ENCODE measurements at places on chromosomes 7 and 10.
A peak's percentile ranks its signal among the peaks of the same experiment; 100 is the strongest.

DNA sequence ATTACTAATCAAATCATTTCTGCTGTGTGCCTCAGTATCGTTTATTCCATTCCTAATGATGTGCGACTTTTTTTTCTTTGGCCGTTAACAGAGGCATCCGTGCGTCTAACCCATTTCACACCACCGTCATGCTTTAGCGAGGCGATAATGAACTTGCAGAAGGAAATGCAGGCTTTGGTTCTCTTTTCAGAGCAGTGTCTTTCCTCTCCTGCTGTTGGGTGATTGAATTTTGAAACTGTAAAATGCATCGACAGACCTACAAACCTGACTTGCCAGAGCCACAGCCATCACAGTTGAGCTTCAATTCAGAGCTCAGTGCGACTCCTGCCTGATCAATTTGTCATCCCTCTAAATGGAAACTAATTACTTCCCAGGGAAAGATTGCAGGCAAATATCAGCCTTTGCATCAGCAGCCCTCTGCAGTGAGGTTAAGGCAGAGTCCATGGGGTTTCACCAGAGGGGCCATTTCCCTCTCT, 486.0 kb upstream of the GALNT17 start:
- DNase-seq: no peak

GRCh38 chr7:12661581-12661980, 25.9 kb upstream of the ARL4A start:
- DNase-seq: no peak

- no peak for DNase-seq
These were observed 352.8 kb upstream of the PODXL start for GRCh38 chr7:131909151-131909768.

DNA sequence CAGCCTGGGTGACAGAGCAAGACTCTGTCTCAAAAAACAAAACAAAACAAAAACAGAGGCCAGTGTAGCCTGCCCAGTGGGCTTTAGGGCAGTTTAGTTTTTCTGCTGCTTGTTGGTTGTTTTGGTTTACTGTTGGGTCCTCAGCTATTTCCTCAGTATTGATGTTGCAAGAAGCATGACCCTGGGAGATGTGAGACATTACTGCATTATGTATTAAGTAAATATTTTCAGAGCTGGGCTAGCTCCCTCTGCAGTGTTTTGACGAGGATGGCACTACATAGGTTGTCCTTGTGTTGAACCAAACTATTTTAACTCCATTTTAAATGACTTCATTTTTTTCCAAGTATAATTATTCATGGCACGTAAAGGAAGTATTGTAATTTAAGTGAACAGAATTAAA, 4.8 kb downstream of the AKAP9 start:
- DNase-seq: no peak

DNA sequence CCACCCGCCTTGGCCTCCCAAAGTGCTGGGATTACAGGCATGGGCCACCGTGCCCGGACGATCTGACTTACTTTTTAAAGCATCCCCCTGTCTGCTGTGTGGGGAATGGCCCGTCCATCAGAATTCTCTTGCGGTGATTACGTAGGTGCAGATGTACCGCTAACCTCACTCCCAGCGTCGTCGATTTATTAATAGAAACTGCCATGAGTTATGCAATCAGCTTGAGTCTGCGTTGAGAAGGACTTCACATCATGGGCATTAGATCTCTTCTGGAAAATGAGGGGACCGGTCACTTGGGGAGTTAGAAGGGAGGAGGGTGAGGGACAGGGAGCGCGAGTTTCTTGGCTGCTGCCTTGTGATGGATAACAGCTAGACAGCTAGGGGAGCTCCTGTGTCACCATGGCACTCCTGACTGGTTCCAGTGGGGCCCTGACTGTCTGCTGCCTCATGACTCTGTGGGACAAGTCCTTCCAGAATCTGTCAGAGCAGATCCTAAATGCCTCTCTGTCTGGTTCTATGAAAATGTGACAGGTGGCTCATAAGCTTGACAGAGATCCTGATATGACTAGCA, 35.2 kb downstream of the POR start:
- no peak for DNase-seq

DNA sequence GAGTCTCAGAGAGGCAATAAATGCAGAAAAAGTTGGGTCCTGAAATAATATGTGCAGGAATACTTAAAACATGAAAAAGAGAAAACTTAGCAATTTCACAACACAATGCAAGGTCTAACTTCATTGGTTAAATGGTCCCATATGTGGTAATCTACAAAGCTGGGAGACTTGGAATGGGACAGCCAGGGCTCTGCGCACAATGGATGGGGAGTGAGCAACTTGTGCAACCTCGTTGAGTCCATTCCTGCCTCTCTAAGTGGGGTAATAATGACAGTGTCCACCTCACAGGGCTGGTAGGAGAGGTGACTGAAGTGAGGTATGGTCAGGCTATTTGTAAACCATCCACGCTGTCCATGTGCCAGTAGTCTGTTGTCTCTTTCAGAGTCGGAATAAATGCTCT, 11.8 kb upstream of the EMX2 start:
- no peak for DNase-seq

GRCh38 chr7:127708788-127709187, 56.8 kb downstream of the SND1 start:
- DNase-seq: peak; percentile 15

- no peak for DNase-seq
These were observed 1.5 kb downstream of the PVRIG start for GRCh38 chr7:100221231-100221718.

DNA sequence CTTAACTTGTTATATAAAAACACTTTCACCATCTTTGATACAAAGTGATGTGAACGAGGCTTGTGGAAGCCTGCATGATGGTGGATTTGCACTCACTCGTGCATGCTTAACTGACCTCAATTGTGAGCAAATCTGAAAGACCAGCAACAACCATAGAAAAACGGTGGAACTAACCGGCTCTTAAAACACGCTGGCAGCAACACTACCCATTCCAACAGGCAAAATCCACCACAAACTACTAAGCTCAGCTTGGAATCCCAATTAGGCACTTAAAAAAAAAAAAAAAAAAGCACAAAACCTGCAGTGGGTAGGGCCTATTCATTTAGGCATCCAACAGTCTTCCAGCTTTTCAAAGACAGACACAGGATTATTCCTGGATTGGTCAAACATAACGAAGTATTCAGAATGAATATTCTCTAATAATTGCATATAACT, 1.8 kb downstream of the GDI2 start:
- no peak for DNase-seq

GRCh38 chr7:158448430-158449100, 139.1 kb downstream of the PTPRN2 start:
- no peak for DNase-seq

DNA sequence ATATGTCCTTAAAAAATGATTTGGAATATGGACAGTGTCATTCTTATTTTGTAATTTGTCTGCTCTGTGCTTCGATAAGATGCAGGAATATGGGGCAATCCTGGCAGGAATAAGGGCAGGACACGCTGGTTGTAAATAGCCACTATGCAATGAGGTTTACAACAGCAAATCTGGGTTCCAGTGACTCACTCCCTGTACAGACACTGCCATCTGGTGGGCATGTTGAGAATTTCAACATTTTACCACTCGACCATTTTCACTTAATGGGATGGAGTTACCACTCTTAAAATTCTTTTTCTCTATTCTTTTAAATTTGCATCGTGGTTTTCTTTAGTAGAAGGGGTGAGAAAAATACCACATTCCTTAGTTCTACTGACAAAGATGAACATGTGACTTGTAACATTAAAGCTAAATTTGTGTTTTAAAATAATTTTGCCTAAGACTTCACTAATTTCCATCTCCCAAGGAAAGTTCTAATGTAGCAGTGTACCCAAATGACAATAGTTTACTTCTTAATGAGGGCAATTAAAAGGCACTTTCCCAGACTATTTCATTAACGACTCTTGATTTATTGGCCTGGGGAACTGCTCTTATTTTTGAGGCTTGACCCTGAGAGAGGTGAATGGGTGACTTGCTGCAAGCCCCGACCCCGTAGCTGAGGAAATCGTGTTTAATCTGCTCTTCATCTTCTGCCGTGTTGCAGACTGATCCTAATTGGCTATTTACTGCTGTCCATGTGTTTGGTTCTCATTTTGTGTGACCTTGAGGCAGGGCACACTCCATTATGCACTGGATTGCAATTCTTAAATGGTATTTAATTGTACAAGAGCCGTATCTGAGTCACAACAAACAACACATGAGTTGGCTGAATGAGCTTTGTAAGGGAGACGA, 173.6 kb upstream of the IMMP2L start:
- DNase-seq: peak; percentile 46

DNA sequence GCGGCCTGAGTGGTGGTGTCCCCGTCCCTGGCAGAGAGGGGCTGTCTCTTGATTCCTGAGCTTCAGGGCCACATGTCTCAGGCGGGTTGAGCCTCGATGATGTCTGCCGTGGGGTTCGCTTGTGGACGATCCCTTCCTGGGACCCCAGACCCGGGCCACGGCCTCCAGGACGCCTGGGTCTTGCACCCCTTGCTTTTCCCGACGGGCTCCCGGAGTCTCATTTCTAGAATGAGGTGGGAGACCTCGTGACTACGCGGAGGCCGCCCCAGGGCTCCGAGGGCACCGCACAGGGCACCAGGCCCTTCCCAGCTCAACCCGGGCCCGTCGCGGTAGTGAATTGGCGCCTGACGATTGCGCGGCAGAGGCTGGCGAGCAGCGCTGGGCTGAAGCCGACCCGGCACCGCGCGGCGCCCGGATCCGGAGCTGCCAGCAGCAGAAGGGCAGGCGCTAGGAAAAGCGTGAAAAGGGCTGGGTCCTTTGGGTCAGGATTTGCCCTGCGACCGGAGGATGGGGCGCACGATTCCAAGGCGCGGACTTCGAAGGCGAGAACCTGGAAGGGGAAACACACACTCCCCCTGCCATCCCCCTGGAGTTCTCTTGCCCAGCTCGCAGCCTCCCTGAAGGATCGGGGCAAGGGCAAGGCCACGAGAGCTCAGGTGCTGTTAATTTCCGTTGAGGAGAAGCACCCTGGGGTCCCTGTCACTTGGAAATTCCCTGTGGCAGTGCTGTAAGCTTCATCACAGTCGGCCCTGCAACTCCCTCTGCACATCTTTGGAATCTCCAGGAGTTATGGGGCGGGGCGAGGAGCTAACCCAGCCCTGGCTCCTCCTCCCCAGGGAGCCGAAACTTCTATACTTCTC, 15.5 kb downstream of the TLX1 start:
- DNase-seq: no peak

- DNase-seq: no peak
These were observed 143.1 kb downstream of the GNAI1 start for GRCh38 chr7:80277434-80278427.

DNA sequence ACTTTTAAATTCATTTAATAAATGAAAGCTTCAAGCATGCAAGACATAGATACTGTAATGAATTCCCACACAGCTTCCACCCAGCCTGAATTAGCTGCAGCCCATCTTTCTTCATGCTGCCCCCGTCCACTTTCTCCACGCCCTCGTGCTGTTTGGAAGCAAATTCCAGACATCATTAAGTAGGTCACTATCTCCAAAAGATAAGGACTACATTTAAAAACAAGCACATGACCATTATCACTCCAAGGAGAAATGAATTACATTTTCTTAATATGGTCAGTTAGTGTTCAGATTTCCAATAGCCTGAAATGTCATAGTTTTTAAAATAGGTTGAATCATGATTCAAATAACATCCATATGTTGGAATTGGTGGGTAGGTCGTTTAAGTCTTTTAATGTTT, 24.3 kb downstream of the LMTK2 start:
- DNase-seq: no peak

DNA sequence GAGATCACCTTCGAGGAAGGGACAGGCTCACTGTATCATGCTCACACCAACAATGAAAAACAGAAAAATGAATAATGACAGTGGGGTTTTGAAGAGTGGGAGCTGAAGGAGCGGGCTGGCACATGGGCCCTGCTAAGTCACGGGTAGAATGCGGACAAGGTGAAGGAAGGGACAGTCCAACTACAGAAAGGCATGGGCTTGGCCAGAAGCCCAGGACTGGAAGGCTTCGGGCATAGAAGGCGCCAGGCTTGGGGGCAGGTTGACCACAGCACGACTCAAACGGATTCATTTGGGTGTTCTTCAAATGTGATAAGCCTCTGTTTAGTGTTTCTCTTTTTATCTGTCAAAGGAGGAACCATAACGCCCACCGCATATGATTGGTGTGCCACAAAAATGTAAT, 509.5 kb downstream of the CCSER2 start:
- DNase-seq: no peak

DNA sequence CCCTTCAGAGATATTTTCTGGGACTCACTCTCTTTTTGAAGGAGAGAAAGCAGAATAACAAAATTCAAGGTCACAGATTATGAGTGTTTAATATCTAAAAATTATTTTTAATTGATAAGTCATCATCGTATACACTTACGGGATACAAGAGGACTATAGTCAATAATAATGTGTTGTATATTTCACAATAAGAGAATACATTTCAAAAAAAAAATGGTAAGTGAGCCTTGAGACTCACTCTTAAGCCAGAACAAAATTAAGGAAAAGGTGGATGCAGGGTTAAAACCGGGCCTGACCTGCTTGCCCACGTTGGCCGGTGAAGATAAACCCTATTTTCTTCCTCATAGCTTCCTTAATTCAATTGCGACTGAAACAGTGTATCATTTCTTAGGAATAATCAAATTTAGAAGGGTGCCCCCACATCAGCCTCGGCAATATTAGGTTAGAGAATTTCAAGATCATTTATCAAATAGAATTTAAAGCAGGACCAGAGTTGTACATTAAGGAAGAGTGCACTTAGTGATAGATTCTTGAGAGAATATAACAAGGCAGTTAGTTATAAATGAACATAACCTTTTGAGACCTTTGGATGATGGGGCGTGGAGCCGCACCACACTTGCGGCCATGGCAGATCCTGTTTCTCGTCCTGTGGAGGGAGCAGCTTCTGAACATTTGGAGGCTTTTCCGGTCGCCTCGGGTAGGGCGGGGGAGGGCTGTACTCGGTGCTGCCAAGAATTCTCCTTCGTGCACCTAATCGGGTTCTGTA, 321.8 kb downstream of the PAXIP1 start:
- no peak for DNase-seq

DNA sequence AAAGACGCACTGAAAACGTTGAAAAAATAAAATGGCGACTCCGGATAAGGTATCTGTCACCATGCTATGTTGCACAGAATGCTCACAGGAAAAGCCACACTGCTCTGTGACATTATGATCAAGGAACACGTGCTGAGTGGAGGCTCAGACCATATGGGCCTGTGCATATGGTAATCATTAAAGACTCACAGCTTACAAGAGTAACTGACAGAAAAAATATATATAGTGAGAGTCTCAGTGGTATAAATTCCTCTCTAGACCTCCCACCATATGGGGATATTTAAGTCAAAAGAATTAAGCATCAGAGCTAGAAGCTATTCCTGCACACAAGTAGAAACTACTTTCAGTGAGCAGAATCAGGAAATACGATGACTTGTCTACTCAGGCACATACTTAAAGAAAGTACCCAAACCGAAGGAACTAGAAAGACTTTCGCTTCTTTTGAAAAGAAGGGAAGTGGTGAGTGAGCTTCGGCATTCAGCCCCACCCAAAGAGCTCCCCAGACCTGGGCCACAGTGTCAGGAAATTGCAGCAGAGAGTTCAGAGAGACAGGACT, 65.1 kb upstream of the MPP7 start:
- no peak for DNase-seq

- no peak for DNase-seq
These were observed 36.5 kb downstream of the PTPRE start for GRCh38 chr10:127943336-127943910.

GRCh38 chr10:10392511-10392910, 625.2 kb upstream of the CELF2 start:
- no peak for DNase-seq

- no peak for DNase-seq
These were observed 395.5 kb downstream of the SUGCT start for GRCh38 chr7:40530292-40530691.

GRCh38 chr10:131731780-131732630, 168.8 kb upstream of the PPP2R2D start:
- DNase-seq: no peak

- no peak for DNase-seq
These were observed 238.2 kb downstream of the TEX36 start for GRCh38 chr10:125444790-125445189.
